ENCODE measurements at places on chromosomes 4 and X.
A peak's percentile ranks its signal among the peaks of the same experiment; 100 is the strongest.

DNA sequence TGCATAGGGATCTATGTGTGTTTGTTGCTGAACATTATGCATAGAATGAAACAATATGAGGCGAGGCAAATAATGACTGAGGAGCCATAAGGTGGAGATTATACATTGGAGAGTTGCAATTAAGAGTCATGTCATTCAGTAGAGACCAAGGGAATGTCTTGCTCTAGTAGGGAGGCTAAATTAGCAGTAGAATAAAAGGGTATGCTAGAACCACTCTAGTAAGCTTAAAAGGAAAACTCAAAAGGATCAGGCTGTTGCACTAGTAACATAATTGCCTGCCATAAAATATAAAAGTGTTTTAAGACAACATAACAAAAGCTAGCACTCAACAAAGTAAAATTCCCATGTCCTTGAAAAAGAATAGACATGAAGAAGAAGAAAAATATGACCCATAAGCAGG, 586.2 kb upstream of the DIAPH2 start:
- ATAC-seq: no peak

DNA sequence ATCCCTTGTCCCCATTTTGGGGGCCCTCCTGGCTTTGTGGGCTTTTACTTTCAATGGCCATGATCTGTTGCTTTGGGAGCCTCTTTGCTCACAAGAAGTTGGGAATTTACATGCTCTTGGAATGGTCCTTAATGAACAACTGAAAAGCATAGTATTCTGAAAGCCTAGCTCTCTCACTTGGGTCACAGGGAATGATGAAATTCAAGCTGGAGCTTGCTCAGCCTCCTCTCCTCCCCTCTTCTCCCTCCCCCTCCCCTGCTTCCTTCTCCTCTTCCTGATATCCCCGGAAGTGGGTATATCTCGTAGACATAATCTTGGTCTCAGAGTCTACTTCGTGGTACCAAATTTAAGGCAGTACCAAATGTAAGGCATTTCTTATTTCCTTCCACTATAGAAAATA, 400.6 kb upstream of the NR3C2 start:
- no peak for ATAC-seq

DNA sequence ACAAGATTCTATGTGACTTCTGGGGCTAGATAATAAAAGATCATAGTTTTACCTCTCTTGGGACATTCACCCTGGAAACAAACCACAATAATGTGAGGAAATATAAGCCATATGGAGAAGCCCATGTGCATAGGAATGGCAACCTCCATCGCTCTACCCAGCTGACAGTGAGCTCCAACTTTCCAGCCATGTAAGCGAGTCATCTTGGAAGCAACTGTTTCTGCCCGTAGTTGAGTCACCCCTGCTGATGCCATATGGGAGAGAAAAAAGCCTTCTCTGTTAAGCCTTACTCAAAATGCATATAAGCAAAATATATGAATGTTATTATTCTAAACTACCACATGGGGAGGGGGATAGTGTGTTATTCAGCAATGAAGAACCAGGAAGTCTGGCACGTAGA, 31.4 kb upstream of the RELL1 start:
- peak; percentile 28 for ATAC-seq

DNA sequence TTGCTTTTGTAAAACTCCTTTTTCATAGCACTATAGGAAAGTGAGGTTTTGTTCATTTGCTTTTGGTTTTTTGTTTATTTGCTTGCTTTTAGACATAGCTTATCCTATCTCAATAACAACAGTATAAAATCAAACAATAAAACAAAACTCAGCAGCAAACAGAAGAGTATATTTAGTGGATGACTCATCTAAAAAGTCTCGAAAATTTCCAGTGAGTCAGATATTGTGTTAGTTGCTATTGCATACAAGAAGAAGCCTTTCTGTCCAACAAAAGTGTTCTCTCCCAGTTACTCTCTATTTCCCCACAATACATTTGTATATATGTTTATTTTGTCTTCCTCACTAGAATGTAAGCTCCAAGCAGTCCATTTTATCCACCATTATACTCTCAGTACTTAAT, 36.0 kb upstream of the NPNT start:
- ATAC-seq: peak; percentile 72

GRCh38 chr4:187433141-187433540, 562.4 kb upstream of the ZFP42 start:
- ATAC-seq: no peak

DNA sequence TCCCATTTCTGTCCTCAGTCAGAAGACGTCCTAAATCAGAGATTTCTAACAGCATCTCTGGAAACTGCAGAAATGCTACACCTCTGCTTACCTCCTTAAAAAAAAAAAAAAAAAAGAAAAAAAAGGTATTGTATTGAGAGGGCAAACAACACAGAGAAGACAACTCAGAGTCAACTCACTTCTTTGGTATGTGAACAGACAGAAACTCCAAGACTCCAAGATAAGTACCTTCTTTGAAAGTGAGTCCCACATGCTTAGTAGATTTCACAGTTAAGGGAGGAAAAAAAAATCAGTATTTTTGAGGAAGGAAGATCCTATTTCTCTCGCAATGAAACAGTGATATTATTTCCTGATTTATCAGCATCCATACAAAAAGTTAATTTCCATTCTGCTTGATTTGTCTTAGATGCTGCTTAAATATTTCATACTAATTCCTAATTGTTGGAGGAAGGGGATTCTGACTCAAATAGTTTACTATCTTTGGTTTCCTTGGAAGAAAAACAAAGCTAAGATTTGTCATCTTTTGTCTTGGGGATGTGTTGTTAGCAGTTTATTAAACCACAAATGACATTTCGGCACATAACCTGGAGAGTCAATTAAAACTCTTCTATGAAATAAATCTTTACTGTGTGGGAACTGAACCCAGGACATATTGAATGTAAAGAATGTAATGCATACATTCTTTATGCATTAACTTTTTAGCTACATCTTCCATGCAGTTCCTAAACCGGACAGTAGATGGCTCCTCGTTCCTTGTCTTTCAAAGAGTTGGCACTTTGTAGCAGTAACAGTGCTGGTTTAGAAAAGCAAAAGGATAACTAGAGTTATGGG, 4.7 kb downstream of the RASGEF1B start:
- ATAC-seq: peak; percentile 24

DNA sequence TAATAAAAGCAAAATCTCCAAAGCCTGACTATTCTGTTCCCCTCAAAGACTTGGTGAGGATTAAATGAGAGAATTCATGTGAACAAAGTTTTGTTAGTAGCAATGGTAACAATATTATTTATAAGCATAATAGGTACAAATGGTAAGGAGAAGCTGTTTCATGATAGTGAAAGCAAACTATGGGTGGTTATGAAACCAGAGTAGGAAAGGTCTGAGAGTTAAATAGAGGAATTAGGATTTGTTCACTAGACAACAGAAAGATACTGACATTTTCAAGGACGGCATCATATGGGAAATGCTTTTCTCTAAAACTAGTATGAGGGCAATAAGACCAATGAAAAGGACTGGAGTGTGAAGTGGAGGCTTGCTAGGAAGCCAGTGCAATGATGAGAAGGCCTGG, 128.6 kb upstream of the FTHL17 start:
- no peak for ATAC-seq

GRCh38 chr4:93000910-93001309, 697.1 kb downstream of the GRID2 start:
- ATAC-seq: no peak

GRCh38 chr4:94758700-94759399, 1.1 kb downstream of the BMPR1B start:
- ATAC-seq: no peak

Measured in esophagus mucosa (tissue), 1 donor.